ENCODE measurements at places on chromosomes 5 and 9.
A peak's percentile ranks its signal among the peaks of the same experiment; 100 is the strongest.

- no peak for DNase-seq
Measured at GRCh38 chr5:5293029-5293428, 129.4 kb upstream of the ICE1 start.

DNA sequence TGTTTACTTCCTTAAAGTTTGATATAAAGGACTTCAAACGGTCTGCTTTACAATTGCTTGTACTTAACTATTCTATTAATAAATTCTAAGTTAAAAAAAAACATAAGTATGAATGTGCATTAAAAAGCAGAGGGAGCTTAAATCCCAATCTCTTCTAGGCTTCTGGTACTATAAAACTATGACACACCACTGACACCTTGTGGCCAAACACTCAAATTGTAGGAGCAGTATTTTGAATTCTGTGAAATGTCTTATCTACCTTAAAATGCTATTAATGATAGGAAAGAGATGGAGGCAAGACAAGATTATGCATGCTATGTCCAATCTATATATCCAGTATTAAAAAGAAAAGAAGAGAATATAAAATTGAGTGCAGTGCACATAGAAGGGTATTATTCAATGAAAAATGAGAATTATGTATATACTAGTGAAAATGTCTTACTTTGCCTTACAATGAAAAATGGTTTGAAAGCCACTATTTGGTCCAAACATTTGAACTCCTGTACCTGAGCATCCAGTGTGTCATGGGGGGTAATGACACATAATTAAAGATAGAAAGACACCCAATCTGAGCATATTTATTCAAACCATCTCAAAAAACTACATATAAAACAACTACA is 87.6 kb downstream of the ERP44 start:
- DNase-seq: peak; percentile 67

DNA sequence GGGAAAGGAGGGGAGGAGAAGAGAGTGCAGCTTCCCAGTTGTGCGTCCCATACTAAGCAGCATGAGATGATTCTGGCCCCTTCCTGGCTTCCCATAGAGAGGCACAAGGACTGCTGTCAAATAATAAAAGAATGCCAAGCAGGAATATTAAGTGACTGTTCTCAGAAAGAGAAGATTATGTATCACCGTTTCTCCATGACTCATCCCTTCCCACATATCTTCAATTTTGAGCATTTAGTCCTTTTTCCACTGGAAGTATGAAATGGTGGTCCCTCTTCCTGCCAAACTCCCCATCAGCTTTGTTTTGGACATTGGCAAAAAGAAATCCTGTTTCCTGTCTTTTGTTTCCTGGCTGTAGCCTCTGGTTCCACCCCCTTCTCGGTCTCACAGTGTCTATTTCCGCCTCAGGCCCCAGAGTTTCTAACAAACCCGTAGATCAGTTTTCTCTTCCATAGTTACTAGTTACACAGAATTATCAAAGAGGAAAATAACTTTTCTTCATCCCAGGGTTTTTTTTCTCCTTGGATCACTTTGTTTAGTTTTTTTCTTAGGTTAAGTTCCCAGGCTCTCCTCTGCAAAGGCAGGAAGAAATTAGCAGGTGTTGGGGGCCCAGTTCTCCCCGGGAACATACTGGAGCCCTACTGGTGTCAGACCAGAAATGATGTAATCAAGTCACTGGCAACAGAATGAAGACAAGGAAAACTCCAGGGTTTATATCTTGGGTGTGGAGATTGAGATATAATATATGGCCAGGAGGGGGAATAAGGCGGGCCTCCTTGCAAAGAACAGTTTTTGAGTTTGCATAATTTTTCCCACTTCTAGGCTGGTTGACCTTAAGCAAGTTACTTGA is 26.4 kb upstream of the ARHGAP26 start:
- DNase-seq: no peak

DNA sequence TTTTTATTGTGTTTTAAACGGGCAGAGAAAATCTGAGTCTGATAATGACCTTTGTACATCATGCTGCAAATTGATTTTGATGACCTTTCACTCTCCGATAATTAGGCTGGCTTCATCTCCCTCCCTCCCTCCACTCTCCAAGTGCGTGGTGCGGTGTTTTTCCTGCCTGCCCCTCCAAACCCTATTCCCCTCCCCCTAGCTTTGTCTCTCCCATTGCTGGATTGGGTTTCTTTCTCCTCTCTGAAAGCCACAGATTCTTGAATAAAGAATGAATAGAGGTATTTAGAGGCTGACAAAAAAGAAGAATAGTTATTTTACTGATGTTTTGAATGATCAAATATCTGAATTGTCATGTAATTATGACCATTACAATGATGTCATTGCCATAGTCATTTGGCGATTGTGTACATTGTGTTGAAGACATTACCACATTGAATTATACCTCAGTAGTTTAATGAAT is 571.1 kb upstream of the ZNF608 start:
- DNase-seq: no peak

- DNase-seq: peak; percentile 71
Measured at GRCh38 chr9:131739959-131740648, at the start of gene RAPGEF1. Gene RAPGEF1, minus strand, starts transcription at chr9:131740076. Its CDS starts 246 bp downstream, at chr9:131739830.

DNA sequence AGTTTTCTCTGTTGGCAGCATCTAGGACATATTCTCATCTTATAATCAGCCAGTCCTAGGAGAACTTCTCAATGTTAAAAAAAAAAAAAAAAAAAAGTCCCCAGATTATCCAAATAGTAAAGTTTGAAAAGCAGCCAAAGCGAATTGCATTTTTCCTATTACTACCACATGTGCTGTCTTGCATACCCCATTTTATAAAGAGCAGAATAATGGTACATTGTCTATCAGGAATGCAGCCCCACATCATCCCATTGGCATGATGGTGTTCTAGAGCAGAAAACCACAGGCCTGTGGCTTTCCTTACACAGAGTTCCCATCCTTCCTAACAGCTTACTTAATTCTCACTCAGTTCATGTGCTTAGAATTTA is 381.6 kb downstream of the TMEM38B start:
- DNase-seq: no peak

DNA sequence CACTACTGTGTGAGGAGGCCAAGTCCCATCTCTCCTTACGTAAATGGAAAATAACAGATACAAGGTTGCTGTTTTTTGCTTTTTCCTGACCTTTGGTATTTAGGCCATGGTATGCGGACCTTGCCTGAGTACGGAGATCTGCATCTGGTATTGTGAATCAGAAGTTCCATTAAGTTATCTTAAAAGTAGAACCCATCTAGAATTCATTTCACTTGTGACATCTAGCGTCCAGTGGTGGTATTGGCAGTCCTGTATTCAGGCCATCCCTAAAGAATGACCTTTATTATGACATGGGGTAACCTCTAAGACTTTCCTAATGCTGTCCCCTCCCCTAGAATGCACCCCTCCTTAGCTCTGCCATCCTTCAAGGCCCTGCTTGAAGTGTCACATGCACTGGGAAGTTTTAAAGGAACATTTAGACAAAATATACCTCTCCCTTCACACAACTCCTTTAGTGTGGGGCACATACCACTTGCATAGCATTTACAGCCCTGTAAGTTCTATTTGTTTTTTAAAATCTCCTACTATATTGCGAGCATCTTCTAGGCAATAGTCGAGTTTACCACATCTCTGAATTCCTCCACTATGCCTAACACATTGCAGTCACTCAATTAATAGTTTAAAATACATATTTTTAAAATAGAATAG is 1.9 kb upstream of the SPDL1 start:
- peak; percentile 69 for DNase-seq

DNA sequence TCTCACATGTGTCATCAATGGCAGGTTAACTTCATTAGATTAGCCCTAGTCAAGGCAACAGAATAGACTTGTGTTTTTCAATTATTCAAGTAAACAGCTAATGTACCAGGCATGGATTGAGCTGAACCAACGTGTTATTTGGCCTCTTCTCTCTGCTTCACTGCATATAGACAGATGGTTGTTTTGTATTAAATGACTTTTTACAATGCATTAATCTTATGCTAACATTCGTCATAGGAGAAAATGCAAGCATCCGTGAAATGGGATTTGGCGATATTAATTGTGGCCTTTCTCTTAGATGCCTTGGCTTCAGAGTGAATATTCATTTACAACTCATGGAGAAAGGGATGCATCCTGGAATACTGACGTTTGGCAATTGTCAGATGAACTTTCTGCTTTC is 208.0 kb downstream of the KCTD16 start:
- no peak for DNase-seq

- DNase-seq: no peak
Measured at GRCh38 chr5:80360914-80361444, 41.2 kb downstream of the SPZ1 start.

DNA sequence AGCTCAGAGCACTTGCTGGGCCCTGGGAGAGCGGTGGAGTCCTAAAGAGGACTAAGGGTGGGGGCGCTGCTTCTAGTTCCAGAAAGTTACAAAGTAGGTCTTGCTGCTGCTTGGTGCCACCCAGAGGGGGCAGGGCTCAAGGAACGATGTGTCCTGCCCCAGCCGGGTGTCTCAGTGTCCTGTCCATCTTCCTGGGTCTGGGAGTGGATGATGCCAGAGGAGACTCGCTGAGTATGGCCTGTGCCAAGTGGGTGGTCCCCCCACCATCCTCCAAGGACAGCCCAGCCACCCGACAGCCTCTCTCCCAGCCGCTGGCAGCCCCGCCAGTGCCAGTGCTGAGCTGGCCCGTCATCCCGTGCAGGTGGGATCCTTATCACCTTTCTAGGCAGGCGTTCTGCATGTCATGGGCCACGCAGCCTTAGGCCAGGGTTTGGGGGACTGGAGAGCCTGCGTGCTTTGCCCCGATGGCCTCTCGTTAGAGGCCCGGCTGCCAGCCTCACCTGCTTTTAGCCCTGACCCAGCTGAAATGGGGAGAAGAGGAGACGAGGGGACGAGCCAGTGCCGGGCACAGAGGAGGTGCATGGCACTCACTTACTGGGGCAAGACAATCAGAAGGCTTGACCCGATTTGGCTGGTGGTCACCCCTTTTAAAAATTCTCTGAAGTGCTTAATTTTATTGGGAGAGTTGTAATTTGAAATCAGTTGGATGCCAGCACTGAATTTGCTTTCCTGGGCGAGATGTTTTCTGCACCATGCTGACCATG is 5.6 kb downstream of the WNK2 start:
- no peak for DNase-seq

DNA sequence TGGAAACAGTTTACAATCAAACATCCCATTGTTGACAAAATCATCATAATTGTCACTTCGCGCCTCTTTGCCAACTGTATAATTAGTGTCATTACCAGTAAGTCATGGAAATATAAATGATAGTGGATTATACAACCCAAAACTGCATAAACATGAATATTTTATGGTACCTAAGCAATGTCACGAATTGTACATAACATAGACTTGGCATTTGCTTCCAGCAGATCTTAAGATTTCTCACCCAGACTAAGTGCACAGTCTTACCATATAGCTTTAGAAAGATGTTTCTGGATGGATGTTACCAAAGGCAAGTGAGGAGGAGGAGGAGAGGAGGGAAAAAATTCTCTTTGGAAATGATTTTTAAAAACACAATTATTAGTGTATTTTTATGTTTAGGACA is 113.4 kb upstream of the TAS2R1 start:
- no peak for DNase-seq

GRCh38 chr9:87869082-87869481 is 13.6 kb upstream of the SPATA31E1 start:
- DNase-seq: no peak

- no peak for DNase-seq
Measured at GRCh38 chr5:142011572-142012185, 1.1 kb downstream of the GNPDA1 start.

DNA sequence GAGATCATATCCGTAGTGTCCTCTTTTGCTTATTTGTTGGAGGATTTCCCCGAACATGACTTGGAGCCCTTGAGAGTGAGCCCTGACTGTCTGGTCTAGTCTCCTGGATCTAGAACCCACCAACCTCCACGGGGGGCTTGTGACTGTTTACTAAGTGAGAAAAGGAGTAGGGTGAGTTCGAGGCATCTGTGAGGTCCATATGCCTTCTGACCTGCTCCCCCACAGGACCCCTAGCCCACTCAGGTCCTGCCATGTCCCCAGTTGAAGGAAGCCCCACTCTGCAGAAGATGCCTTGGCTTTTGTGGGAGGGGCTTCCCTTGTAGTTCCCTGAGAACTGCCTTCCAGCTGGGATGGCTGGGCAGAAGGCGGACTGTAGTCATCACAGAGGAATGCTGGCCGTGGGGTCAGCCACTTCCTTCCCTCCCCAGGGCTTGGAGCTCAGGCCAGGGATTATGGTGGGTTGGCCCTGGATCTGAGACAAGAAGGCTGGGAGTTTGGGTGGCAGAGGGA is 7.0 kb upstream of the IRF1 start:
- DNase-seq: no peak

DNA sequence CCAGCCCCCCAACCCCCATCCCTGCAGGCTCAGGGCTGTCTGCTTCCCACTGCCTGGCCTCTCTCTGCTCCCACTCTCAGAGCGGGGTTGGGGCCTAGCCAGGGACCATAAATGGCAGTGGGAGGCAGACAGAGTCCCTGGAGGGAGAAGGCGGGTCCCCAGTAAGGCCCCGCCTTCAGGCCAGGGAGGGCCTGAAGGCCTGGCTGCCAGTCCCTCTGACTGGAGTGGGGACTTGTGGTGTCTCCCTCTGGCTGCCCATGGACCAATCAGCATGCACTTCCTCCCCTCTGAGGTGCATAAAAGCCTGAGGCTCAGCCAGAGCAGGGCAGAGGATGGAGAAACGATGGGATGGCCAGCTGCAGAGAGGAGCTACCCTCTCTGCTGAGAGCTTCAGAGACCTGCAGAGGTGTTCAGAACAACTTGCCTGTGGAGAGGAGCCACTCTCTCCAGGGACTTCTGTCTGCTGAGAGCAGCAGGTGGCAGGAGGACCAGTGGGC is 2.7 kb upstream of the BTNL9 start:
- DNase-seq: no peak

GRCh38 chr5:135133181-135133580 is 99.2 kb upstream of the PITX1 start:
- no peak for DNase-seq

DNA sequence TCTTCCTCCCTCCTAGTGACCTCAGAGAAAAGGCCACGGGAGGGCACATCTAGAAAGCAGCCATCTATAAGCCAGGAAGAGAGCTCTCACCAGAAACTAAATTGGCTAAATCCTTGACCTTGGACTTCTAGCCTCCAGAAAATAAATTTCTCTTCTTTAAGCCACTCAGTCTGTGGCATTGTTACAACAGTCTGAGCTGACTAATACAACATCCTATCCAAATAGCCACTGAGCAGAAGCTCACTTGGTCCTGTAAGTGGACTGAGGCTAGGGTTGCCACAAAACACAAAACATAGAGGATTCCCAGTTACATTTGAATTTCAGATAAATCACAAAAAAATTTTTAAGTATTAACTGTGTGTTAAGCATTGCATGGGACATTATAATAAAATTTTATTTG is 383.4 kb downstream of the MLLT3 start:
- no peak for DNase-seq

DNA sequence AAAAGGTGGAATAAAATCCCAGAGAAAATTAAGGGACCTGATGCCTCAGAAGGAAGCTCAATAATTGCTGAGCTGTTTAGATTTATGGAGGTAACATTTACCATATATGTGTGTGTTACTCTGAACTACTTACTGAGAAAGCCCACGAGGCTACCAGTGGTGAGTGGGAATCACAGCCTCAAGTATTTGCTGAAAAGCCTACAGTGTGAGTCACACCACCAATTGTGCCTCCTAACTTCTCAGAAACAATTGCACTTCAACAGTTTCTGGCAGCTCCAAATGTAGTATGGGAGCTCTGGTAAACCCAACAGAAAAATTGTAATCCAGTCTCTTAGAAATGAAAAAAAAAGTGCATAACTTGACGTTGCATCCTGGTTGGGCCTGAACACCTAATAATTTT is 551.6 kb downstream of the PRDM9 start:
- no peak for DNase-seq

GRCh38 chr9:107992271-107992670 is 502.7 kb upstream of the KLF4 start:
- DNase-seq: no peak
